ENCODE measurements at places on chromosomes 12 and 14.

DNA sequence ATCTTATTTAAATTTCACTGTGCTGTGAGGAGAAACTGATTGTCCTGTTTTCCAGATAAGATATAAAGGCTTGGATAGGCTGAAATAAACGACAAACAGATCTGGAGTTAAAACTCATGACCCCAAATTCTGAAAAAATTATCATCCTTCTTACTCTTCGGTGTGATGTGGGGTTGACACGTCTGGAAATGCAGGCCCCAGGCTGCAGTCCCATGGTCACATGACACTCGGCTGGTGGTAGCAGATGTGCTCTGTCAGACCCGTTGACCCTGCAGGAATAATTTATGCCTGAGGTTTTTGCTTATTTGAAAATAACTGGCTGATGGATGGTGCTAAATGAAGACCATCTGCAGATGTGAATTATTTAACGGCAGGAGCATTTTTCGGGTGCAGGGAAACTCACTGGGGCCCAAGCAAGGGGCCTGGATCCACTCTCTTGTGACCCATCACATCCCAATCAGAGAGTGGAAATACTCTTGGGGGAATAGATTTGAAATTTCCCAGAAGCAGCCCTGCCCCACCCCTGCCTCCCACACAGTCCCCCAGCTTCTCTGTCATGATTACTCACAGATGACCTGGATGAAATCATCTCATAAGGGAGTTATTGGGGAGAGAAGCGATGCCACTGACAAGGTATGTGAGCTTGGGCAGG lies 47.7 kb upstream of the CMKLR1 start:
- DNase-seq, result no peak

DNA sequence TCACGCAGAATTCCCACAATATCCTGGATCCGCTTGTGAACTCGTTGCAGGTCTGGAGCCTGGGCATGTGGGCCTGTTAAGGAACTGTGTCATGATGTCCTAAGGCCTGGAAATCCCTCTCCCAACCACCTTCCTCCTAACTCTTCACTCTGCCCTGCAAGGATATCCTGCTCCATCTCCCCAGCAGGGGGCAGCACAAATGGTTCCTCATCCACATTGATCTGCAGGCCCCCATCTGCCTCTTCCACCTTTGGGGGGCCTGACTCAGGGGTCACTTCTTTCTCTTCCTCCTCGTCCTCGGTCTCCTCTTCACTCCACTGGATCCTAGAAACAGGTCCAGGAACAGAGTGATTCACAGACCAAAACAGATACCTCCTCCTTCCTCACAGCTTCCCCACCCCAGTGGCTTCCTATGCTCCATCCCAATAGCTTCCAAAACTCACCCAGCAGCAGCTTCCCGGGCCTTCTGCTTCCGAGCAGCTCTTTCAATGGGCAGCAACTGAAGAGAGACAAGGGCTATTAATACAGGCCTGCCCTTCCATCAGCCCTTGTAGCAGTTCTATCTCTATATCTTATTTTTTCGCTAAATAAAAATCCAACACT lies 4.5 kb downstream of the NOP2 start:
- DNase-seq, result no peak

GRCh38 chr12:26069796-26070195 lies 55.0 kb downstream of the BHLHE41 start:
- no peak for DNase-seq

DNA sequence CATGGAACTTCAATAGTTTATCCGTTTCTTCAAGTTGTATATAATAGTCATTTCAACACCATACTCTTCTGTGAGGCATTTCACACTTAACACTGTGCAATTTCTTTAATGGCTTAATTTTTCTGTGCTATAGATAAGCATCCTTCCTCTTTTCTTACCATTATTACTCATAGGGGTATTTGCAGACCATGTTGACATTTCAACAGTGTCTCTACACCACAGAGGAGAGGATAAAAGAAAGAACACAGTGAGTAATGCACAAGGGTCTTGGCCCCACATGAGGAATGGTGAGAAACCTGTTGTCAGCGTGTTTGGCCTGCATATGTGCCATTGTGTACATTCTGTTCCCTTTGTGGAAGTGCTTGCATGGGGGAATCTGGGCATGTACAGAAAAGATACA lies 421.5 kb upstream of the MDGA2 start:
- DNase-seq, result no peak

DNA sequence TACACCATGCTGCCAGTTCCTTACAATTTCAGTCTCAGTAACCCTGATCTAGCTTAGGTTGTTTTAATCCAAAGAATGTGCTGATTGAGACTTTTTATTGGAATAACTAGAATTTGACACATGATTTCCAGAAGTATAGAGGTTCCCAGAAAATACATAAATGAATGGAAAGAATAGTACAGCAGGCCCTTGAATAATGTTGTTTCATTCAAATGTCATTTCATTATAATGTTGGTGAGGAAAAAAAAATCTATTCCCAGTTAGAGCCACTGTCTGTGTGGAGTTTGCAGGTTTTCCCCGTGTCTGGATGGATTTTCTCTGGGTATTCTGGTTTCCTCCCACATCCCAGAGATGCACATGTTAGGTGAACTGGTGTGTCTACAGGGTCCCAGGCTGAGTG lies 273.5 kb upstream of the GARIN6 start:
- no peak for DNase-seq

- DNase-seq, result no peak
Measured at GRCh38 chr14:79568594-79568993, 642.7 kb downstream of the DIO2 start.

DNA sequence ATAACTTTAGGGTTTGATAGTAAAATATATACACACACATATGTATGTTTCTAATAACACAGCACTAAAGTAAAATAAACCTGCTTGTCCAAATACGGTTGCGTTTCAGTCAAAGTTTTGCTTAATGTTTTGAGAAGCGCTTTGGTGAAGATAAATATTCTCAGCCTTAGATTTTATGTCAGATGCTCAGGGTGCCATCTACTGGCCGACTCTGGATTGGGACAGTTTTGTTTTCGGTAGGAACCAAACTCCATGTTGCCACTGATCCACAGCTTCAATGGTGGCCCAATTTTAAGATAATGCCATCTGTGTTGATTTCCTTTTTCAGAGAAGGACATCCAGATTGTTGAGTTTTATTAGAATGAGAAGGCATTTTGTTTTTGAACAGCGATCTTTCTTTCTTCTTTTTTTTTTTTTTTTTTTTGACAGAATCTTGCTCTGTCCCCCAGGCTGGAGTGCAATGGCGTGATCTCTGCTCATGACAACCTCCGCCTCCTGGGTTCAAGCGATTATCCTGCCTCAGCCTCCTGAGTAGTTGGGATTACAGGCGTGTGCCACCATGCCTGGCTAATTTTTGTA lies 43.1 kb downstream of the LLPH start:
- DNase-seq, result no peak

GRCh38 chr12:7197841-7198240 lies 8.4 kb downstream of the PEX5 start:
- DNase-seq, result no peak

- DNase-seq, result no peak
Measured at GRCh38 chr12:223841-224240, 9.9 kb upstream of the SLC6A12 start.

DNA sequence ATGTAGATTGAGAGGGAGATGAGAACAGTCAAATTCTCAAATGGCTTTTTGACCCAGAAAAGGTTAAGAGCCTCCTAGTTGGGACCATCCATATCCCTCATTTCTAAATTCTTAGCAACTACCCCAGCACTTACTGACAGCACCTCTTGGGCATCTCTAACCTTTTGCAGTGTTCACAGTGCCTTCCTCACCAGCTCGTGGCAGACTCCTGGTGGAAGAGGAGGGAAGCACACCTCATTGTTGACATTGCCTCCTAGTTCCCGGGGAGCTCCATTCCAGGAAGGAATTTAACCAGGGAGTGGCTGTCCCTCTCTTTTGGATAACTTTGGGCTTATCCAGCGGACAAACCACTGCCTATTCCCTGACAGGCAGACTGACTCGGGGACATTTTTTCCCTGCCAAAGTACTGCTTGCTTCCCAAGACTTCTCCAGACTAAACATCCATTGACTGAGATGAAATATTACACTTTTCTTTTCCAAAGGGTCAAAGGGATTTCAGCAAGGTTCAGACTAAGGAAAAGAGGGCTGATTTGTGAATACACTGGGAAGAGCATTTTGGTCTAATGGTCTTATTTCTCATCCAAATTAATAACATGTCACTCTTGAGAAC lies 9.0 kb upstream of the OR6J1 start:
- DNase-seq, result peak; percentile 1

- peak; percentile 35 for DNase-seq
Measured at GRCh38 chr14:50335389-50335788, 23.3 kb downstream of the DMAC2L start.

- no peak for DNase-seq
Measured at GRCh38 chr14:38197001-38197783, 10.5 kb upstream of the SSTR1 start.

All from NCI-H510A (cell line).